GM13976 (cell line): ENCODE measurements at places on chromosomes 6 and 20.

- DNase-seq: no peak
Observed at GRCh38 chr6:154274168-154274567, 82.4 kb downstream of the IPCEF1 start.

GRCh38 chr20:63556873-63557478 lies 3.0 kb downstream of the FNDC11 start:
- no peak for DNase-seq

DNA sequence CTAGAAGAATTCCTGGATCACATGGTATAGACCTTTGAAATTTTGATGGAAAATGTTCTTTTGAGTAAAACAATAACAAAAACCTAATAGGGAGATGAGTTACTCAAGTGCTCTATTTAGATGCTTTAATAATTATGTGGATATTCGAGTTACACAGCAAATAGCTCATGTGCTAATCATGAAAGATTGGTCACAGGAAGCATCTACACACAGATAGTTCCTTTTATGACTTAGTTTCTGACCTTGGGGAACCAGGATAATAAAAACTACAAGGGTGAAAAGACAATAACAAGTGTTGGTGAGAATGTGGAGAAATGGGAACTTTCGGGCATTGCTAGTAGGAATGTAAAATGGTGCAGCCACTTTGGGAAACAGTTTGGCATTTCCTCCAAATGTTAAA lies 19.7 kb downstream of the UBE2V1 start:
- no peak for DNase-seq

GRCh38 chr6:85892346-85892745 lies 249.7 kb upstream of the SYNCRIP start:
- DNase-seq: no peak

- DNase-seq: peak; percentile 22
Observed at GRCh38 chr6:153092082-153093013, 38.7 kb downstream of the RGS17 start.

GRCh38 chr20:54268941-54269340 lies 61.1 kb downstream of the PFDN4 start:
- DNase-seq: no peak

DNA sequence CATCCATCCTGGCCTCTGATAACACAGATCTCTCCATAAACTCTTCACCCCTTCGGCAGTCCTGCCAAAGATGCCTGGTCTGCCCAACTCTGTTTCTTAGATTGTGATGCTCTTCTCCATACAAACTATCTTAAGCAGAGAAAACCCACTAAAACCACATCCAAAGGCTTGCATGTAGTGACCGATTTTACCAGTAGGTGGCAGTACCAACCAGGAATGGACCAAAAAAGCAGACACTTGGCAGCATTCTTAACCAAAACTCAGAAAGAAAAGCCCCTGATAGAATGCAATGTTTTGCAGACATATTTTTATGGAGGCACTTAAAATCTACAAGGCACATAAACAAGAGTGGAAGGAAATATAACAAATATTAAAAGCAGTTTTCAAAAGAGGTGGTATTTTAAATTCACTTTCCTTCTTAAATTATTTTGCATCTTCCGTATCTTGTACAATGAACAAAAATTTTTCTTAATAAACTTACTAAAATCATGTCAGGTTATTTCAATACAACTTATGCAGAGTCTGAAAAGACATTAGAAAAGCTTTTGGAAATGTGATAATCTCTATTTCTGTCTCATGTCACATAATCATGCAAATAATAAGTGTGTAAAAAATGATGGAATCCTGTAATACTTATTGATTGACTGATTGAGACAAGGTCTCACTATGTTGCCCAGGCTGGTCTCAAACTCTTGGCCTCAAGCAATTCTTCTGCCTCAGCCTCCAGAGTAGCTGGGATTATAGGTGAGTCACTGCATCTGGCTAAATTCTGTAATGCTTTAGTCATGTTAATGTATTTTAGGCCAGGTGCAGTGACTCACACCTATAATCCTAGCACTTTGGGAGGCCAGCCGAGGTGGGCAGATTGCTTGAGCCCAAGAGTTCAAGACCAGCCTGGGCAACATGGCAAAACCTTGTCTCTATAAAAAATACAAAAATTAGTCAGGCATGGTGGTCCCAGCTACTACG lies 29.4 kb downstream of the LRP11 start:
- peak; percentile 66 for DNase-seq

DNA sequence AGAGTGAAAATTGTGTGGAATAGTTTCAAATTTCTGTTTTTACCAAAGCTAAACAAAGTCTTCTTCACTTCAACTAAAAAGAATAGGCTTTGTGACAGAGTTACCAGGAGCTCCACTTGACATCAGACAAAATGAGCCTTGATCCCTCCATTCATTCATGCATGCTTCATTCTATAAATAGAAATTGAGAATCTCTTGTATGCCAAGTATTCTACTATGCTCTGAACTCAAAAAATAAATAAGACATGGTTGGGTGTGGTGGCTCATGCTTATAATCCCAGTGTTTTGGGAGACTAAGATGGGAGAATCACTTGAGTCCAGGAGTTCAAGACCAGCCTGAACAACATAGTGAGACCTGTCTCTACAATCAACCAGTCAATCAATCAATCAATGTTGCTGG lies 236.6 kb upstream of the FAM83B start:
- DNase-seq: no peak

DNA sequence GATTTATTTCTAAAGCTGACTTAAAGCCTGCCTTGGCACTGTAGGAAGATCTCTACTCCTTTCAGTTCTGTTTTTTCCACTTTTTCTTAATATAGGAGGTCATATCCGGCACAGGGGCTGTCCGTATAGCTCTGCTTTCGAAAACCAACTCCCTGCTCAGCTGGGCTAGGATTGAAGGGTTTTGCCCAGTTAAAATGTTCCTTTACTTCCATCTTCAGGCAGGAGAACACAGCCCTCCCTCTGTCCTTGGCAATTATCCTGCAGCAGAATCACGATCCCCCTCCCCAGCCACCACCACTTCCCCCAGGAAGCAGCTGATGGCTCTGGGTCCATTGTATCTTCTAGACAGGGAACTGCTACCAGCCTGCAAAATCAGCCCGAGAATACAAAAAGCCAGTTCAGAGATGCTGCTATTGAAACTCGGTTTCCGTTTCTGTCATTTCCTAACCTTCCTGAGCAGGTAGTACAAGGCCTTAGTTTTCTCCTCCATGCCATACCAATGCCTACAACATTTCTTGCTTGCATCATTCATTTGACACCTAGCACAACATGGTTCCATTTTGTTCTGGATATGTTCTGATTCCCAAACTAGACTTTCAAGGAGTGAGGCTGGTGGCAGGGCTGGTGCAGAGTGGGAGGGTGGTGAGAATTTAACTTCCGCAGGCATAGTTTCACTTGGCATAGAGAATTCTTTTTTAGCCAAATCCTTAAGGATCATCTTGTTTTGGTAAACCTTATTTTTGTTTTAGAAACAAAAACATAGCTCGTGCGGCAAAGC lies 53.9 kb downstream of the FAM50B start:
- DNase-seq: no peak

- peak; percentile 74 for DNase-seq
Observed at GRCh38 chr20:38725931-38726803, 1.9 kb downstream of the SLC32A1 start.

- no peak for DNase-seq
Observed at GRCh38 chr6:144316862-144317195, 31.7 kb downstream of the UTRN start.

DNA sequence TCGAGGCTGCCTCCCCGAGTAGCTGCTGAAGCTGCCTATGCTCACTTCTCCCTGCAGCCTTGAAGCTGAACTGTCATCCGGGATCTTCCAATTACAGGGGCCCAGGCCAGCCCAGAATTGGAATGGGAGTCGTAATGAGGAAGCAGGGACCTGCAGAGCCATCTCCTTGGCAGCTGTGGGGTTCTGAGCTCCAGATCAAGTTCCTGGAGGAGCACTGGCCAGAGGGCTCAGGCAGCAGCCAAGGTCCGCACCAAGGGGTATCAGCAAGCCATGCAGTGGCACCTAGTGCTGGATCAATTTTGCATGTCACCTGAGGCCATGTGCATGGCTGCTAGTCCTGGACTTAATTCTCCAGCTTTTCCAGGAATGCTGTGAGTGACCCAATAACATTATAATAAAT lies 163.2 kb upstream of the TSHZ2 start:
- DNase-seq: no peak

DNA sequence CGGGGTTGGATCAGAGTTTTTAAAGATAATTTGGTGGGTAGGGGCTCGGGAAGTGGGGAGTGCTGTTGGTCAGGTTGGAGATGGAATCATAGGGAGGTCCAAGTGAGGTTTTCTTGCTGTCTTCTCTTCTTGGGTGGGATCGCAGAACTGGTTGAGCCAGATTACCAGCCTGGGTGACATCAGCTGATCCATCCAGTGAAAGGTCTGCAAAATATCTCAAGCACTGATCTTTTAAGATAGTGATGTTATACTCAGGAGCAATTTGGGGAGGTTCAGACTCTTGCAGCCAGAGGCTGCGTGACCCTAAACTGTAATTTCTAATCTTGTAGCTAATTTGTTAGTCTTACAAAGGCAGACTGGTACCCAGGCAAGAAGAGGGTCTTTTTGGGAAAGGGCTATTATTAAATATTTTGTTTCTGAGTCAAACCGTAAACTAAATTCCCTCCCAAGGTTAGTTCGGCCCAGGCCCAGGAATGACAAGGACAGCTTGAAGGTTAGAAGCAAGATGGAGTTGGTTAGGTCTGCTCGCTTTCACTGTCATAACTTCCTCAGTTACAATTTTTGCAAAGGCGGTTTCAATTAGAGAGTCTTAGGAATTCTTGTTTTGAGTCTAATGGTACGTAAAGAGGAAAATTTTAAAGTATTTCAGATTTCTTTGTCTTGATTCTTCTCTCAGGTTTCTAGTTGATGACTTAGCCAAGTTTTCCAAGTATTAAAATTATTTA lies 53.1 kb downstream of the SCAF8 start:
- DNase-seq: no peak

GRCh38 chr6:129368970-129369369 lies 341.0 kb downstream of the ARHGAP18 start:
- no peak for DNase-seq

DNA sequence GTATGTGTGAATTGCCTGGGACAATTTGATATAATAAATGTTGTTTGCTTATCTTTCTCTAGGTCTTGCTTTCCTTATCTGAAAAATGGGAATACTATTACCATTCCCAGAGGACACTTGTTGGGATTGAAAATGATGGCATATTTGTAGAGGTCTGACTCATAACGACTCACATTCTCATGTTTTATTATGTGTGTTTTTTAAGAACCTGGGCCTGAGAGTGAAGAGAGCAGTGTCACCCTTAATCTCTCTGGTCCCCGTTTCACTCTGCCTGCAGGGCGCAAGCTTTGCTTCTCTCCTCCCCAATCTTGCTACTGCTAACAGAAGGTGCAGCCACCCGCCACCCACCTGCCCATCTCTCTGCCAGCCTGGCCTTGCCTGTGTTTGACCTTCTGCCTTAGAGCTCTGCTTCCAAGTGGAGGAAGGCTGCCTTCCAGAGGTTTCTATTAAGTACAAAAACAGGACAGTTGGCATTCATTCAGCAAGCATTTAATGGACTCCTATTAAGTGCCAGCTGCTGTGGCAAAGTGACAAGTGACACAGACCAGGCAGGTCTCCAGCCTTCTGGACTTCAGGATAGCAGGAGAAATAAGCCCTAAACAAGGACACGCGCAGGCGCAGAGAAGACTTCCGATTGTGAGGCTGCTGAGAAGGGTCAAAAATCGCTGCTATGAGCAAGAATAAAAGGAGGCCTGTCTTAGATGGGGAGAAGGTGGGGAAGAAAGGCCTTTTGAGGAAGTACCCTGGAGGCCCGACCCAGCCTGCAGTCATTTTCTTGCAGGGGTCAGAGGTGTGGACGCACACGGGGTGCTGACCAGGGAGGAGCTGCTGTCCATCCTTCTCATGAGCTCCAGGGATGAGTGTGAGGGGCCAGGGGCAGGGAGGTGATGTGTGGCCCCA lies 112.5 kb downstream of the JPH2 start:
- DNase-seq: no peak

- no peak for DNase-seq
Observed at GRCh38 chr6:126030045-126030444, 43.7 kb downstream of the TRMT11 start.

- DNase-seq: no peak
Observed at GRCh38 chr6:131469130-131469529, 103.9 kb upstream of the ARG1 start.

GRCh38 chr6:164042212-164042611 lies 627.7 kb downstream of the QKI start:
- DNase-seq: no peak

- no peak for DNase-seq
Observed at GRCh38 chr6:82040405-82041221, 206.9 kb downstream of the IBTK start.

DNA sequence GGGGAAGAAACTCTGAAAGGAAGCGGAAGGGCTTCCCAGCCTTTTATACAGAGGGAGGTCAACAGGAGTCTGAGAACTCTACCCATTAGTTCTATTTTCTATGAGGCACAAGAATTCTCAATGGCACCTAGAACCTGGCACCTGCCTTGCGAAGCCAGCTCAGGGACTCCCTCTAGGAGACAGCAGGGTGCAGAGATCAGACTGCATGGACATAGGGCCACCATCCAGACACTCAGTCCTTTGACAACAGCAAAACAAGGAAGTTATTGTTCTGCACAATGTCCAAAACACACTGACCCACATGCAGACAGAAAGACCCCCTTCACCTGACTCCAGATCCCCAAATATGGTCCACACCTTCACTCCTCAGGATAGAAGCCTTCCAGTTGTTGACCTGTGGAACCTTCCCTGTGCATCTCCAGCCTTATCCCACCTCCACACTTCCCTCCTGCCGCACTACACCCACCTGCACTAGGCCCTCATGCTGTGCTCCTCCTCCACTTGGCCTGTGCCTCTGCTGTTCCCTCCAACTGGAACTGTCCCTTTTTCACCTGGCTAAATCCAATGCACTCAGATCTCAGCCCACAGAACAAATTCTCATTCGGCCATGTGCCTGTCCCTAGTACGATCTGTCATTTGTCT lies 27.8 kb downstream of the ACSS1 start:
- DNase-seq: no peak

DNA sequence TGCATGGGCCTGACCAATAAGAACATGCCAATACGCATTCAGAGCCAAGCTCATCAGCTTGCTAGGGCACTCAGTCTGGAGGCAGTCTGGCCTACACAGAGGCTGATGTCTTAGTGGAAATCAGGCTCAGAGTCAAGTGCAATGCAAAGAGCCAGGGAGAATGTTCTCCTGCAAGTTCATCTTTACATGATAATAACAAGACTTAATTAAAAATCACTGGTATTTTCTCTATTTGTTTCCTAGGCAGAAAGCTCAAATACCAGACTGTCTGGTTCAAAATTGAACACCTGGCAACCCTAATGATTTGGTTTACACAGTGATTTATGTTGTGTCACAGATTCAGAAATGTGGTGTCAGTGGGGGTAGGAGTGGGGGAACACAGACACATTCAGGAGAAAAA lies 689.3 kb upstream of the FLRT3 start:
- no peak for DNase-seq

- DNase-seq: no peak
Observed at GRCh38 chr6:16204653-16205376, 33.6 kb upstream of the GMPR start.

- DNase-seq: no peak
Observed at GRCh38 chr6:9933677-9934076, 481.2 kb downstream of the TFAP2A start.

GRCh38 chr6:137683916-137684315 lies 183.1 kb upstream of the TNFAIP3 start:
- DNase-seq: no peak
